Germinal center (tissue), 1 donor: ENCODE measurements at places on chromosomes 4 and X.
A peak's percentile ranks its signal among the peaks of the same experiment; 100 is the strongest.

- no peak for DNase-seq
These were observed 53.1 kb downstream of the FANCB start for GRCh38 chrX:14819769-14820168.

GRCh38 chr4:112753333-112753732 lies 116.4 kb downstream of the LARP7 start:
- no peak for DNase-seq

DNA sequence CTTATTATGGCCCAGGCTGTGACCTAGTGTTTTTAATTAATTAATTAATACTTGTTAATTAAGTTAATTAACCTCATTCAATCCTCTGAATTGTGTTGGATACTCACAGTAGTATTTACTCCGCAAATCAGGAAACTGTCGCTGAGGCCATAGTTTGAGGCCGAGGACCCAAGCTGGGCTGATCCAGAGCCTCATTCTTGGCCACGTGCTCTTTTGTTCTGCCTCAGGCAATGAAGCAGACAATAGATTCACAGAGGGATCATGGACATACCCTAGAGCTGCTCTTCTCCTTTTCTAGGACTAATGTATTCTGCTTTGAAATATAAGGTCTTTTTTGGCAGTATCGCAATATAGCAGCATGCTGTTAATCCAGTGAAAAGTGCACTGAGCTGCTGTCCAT lies 24.0 kb upstream of the SNCA start:
- DNase-seq = no peak

GRCh38 chr4:8275548-8275910 lies 6.0 kb downstream of the HTRA3 start:
- no peak for DNase-seq

- DNase-seq = no peak
These were observed 41.9 kb downstream of the UBA6 start for GRCh38 chr4:67659065-67659464.

- peak; percentile 59 for DNase-seq
These were observed 7.8 kb upstream of the AKAP14 start for GRCh38 chrX:119887721-119888425.

DNA sequence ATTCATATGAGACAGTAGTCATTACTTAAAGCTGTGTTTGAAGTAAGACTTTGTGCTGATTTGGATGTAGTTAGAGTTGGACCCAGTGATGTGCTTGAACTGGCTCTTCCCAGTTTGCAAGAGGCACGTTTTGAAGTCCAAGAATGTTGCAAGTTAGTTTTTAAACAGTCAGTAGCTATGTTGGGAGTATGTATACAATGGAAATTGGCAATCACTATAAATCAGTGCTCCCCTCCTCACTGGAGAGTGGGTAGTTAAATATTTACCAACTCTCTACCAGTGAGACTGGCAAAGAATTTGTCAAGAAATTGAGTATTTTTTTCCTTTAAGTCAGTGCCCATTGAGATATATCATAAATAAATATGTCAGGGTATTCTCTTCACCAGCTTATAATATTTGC lies 191.9 kb upstream of the SPRY1 start:
- no peak for DNase-seq

- peak; percentile 72 for DNase-seq
These were observed at the start of gene MSL3 for GRCh38 chrX:11757719-11758399. MSL3 (plus strand) TSS chrX:11758237; CDS start chrX:11758264, 27 bp downstream.

- no peak for DNase-seq
These were observed 1153.0 kb downstream of the C4orf33 start for GRCh38 chr4:130249002-130249401.

DNA sequence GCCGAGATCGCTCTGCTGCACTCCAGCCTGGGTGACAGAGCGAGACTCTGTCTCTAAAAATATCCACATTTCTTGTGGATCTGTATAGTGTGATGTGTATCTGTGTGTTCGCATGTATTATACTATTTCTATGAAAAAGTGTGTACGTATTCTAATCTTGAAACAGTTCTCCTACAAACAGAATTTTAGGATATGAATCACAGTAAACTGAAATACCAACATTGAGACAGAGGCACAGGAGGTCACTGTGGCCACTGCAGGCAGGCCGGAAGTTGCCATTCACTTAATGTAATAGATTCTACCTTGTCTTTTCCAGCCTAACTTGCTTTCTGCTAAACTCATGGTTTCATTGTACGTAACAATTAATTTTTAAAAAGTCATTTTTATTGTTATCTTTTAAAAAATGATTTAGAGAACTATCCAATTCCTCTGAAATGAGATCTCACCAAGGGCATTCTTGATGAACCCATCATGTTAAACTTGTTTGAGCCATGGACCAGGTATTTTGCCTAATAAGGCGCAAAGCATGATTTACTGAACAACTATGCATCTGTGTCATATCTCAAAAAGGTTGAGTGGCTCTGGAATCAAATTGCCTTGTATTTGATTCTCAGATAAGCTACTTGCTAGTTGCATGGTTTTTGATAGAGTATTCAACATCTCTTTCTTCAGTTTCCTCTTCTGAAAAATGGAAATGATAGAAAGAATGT lies 154.9 kb upstream of the GYPA start:
- DNase-seq = no peak

DNA sequence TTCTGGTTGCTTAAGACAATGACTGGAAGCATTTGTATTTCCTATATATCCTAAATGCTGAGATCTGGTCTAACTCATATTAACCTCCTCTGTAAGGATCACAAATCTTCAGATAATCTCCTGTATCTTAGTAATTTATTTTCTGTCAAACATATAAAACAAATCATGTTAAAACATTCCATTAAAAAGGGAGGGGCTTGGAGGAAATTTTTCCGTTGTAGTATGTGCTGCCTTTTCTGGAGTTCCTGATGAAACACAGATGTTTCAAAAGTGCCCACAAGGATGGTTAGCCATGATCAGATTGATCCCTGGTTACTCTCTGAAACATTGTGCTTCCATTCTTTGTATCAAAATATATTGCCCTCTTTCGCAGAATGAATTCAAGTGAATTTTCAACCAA lies 182.1 kb downstream of the TENM3 start:
- DNase-seq = no peak
